Stimulated activated naive CD4-positive, alpha-beta T cell treated with Interleukin-2 at 50 U/mL for 16 hours (primary cell): ENCODE measurements at places on chromosomes 2 and 18.

DNA sequence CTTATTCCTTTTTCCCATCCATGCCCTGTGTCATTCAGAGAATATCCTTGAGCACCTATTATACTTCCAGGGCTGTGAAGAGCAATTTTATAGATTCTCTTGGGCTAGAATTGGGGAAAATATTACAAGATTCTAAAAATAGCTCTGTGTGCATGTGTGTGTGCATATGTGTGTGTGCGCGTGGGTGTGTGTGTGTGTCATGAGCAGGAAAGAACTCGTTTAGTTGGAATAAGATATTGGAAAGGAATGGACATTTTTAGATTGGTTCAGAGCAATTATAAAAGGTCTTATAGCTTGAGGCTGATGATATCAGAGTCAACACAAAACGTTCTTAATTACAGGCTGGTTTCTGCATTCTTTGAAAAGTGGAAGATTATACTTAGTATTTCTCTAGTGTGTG, 212.1 kb upstream of the COPS8 start:
- DNase-seq = no peak

DNA sequence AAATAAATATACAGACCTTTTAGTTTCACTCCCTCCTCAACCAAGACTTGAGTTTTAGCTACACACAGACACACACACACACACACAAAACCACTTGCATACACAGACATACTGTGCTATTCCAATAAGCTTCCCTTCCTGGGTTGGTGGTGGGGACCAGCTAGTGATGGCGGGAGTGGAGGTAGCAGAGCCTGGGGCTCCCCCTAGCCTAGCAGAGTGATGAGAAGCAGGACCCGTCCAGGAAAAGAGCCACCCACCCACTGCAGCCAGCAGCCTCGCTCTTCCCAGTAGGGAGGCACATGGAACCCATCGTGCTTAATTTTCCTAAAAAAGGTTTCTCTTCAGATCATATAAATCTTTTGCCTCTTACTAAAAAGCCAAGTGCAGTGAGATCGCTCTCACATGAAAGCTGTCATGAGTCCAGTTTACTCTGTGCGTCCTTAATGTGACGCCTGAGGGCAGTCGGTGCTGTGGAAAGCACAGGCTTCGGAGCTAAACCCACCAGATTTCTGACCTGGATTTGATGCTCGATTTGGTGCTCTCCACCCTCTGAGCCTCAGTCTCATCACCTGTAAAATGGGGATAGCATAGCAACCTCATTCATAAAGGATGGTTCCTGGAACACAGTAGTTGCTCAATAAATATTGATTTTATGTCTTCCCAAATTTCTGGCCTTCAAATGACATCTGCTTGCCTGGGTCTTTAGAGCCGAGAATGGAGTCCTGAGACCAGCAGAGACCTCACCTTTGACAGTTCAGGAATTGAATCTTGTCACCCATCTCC, 60.1 kb upstream of the YWHAQ start:
- no peak for DNase-seq

DNA sequence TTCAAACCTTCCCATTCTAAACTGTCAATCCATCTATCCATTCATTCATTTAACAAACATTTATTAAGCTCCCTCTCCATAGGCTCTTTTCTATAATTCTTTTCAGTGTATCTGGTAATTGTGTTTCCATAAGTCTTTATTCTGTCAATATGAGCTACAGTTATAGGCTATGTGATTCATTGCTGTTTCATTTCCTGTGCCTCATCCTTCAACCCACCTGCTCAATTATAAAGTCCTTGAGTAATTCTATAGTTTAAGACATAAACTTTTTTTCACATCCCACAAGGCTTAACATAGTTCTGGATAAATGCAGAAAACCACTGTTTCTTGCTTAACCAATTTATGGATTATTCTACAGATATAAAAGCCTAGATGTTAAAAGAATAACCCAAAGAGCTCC, 84.2 kb upstream of the PIK3C3 start:
- no peak for DNase-seq

DNA sequence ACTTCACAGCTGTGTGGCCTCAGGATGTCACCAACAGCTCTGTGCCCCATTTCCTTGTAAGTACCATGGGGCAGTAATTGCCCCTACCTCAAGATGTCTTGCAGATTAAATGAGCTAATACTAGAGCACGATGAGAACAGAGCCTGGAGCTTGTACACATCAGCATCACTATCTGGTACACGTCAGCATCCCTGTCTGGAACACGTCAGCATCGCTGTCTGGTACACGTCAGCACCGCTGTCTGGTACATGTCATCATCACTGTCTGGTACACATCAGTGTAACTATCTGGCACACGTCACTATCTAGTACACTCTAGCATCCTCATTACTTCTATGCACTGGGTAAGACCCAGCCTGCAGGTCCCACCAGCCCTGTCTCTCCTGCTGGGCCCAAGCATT, 37.2 kb downstream of the AQP12A start:
- no peak for DNase-seq
